ENCODE measurements at places on chromosomes 6 and 20.

GRCh38 chr6:33769248-33769821, 19.6 kb downstream of the LEMD2 start:
- no peak for DNase-seq

GRCh38 chr6:29748391-29749307, 25.4 kb downstream of the HLA-F start:
- peak; percentile 97 for DNase-seq

- peak; percentile 53 for DNase-seq
Measured at GRCh38 chr20:51404297-51405060, 138.0 kb downstream of the NFATC2 start.

GRCh38 chr6:157989541-157990289, 8.1 kb downstream of the SYNJ2 start:
- peak; percentile 65 for DNase-seq

GRCh38 chr6:15249371-15250019, 3.6 kb downstream of the JARID2 start:
- DNase-seq = no peak

DNA sequence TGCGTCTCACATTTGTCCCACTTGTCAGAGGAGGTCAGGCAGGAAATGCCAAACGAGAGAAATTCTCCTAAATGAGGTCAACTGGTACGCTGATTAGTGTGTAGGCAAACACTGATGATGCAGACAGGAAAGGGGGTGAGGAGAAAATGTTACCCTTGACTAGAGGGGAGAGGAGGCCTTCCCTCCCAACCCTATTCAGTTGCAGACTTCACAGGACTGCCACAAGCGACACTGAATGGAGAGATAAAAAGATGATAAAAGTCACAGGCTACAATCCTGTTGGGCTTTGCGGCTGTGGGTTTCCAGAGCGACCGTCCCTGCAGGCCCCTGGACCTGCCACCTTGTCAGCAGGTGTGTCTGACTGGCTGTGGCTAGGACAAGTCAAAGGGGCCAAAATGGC, 569.4 kb downstream of the CDH26 start:
- no peak for DNase-seq

DNA sequence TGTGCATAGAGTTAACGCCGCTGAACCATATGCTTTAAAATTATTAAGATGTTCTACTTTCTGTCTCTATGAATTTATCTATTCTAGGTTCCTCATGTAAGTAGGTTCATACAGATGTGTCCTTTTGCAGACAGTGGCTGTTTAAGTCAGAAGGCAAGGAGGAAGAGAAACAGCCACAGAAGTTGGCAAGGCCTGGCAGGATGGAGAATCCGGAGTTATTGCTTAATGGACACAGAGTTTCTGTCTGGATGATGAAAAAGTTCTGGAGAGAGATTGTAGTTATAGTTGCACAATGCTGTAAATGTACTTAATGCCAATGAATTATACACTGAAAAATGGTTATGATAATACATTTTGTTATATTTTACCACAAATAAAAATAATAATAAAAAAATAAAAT, 283.6 kb upstream of the CNR1 start:
- DNase-seq = no peak

DNA sequence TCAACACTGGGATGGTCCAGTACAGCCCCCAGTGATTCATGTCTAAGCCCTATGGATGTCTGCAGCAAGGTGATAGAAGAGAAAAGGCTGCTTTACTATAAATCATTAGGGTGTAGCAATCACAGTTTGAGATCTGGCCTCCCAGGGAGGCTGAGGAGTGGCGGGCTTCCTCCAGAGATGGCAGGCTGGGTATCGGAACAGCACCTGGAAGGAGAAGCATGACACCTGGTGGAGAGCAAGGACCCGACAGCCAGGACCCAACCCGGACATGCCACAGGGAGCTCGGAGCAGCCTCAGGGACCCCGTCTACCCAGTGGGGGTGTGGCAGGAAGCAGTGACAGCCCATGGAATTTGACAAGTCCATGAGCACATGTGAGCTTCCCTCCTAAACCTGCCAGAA, 114.8 kb upstream of the CD93 start:
- no peak for DNase-seq

DNA sequence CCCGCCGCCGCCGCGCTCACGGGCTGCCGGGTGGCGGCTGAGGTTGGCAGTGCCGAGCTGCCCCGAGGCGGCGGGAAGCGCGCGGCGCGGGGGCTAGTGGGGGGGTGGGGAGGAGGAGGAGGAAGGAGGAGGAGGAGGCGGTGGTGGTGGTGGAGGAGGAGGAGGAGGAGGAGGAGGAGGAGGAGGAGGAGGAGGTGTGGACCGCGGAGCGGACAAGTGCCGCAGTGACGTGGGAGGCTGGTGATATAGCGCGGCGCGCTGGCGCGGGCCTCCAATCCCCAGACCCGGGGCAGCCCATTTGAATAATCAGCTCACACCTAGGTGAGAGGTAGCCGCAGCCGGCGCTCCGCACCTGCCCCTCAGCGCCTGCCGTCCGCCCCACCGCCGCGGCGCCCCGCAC, at the start of gene FOXA2:
TSS of gene FOXA2 (minus strand) at position 51 of the 400 bp plus-strand sequence. CDS start 294 bp downstream, outside the sequence.
- no peak for DNase-seq

DNA sequence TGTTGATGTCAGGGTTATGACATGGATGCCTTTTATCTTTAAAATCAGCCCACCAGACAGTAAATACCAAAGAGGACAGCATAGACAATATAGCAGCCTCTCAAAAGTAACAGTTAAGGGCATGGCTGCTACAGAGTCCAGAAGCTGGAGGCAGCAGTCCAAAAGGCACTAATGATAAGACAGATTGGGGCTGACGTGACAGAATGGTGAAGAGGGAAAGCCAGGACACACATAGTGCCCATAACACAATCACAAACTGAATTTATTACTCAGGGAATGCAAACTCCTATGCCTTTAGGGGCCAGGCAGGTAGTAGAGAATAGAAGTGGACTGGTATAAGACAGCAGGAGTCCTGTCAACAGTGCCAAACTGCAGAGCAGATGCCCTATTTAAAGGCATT, 40.7 kb downstream of the TP53INP2 start:
- DNase-seq = no peak

- DNase-seq = no peak
Measured at GRCh38 chr20:14778875-14779274, 441.5 kb upstream of the FLRT3 start.

DNA sequence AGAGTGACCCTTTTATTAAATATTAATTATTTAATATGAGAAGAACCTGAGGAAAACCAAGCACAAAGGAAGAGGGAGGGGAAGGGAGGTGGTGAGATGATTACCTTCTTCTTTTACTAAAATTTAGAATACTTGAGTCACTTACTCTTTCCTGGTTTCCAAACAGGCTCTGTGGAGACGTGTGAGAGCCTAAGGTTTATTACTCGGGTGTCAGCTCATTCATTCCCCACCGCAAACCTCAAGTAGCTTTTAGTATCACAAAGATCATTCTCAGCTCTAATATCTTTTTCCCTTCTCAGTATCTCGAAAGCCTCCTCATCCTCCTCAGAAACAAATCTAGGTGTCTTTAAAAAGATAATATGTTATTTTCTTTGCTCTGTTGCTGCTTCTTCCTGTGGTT, 497.2 kb upstream of the JARID2 start:
- DNase-seq = no peak

DNA sequence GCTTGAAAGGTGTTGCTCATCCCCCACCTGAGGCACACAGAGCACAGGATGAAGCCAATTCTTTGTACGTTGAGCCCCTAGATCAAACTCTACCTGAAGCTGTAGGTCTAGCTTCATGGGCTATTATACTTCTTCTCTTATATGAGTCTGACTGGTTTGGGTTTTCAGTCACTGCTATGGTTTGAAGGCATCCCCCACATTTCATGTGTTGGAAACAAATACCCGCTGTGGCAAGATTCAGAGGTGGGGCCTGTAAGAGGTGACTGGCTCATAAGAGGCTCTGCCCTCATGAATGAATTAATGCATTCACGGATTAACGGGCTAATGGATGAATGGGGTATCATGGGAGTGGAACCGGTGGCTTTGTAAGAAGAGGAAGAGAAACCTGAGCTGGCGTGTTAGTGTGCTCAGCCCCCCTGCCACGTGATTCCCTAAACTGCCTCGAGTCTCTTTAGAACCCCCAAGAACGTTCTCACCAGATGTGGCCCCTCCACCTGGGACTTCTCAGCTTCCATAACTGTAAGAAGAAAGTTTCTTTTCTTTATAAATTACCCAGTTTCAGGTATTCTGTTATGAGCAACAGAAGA, 39.2 kb downstream of the PREX1 start:
- DNase-seq = no peak

DNA sequence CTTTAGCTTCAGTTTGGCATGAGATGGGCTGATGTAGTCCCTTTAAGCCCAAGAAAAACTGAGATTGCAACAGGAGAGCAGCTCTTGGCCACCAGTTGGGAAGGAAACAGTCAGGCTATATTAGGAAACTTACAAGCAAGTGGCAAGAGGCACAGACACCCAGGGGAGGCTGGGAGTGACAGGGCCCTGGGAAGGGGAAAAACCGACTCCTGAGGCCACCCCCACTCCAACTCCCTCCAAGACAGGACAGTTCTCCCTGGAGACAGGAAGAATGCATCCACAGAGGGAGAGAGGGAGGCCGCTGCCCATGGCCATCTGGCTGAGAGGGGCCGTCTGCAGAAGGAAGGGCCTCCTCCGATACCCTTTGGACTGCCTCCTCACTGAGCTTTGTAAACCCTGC, 20.5 kb downstream of the JPH2 start:
- no peak for DNase-seq

- no peak for DNase-seq
Measured at GRCh38 chr6:6752129-6752528, 163.6 kb downstream of the LY86 start.

DNA sequence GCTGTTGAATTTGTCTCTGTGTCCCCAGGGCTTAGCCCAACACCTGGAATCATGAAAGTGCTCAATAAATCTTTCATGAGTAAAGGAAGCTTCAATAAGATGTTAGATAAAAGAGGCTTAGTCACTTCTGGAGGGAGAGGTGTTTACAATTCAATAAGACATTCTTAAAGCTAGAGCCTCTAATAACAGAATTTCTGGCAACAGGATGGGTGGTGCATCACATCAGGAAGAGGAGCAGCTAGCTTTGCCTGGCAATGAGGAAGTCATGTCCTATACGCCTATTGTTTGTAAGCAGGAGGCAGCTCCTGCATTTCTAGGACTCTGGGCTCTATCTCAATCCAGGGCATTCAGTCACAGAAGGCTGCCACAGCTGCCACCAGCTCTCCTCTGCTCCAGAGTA, 638.5 kb downstream of the EPM2A start:
- no peak for DNase-seq

DNA sequence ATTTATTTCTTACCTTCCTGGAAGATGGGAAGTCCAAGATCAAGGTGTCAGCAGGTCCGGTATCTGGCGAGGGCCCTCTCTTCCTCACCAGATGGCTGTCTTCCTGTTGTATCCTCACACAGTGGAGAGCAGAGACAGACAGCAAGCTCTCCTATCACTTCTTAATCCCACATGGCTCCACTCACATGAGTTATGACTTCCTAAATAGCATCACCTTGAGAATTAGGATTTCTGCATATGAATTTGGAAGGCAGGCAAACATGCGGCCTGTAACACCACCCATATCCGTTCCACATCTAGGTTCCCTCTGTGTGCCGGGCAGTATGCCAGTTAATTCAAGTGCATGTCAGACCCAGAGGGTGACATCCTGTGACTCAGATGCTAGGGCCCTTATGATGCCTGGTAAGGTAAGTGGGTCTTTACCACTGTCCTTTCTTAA, 2.1 kb downstream of the RAET1E start:
- no peak for DNase-seq

DNA sequence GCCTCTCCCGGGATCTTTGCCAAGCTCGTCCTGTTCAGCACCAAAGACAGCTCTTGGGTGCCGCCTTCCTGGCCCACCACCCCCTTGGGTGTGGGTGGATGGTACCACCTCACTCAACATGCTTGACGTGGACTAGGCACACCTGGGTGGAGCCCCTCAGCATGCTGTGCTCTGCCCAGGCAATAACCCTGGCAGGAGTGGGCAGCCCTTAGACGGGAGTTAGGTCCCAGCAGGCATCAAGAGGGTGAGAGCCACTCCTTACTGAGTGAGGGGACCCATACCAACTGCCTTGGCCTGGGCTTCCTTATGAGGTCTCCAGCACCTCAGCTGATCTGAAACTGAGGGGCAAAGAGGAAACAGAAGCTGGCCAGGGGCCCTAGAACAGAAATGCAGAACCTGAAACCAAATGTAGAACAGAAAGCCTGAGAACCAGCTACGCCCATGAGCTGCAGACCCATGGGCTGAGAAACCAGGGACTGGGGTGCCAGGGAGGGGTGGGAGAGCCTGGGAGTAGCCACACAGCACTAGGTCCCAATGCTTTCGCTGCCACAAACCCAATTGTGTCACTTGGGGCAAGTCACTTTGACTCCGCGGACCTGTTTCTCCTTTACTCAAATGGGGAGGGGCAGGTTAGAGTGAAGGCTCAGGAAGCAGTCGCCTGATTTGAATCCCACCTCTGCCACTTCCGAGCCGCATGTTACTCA, 2.0 kb downstream of the FGD2 start:
- no peak for DNase-seq

GRCh38 chr20:59938696-59939051, 1.4 kb downstream of the PPP1R3D start:
- no peak for DNase-seq

GRCh38 chr20:63538204-63539091, 1.3 kb upstream of the PTK6 start:
- DNase-seq = no peak

GRCh38 chr6:152295346-152295745, 341.8 kb downstream of the SYNE1 start:
- no peak for DNase-seq
